ENCODE measurements at places on chromosomes 5 and 9. TPM values are rescaled to one million over a fixed set of nuclear protein-coding genes. Genes with fewer than 3 reads are reported as not detected.
A peak's percentile ranks its signal among the peaks of the same experiment; 100 is the strongest.

GRCh38 chr9:131578021-131578420, 32.7 kb downstream of the PRRT1B start:
- DNase-seq: no peak

Gene IRF1
- total RNA-seq: 26.4 TPM

Gene PTGES
- 0.51 TPM for total RNA-seq

DNA sequence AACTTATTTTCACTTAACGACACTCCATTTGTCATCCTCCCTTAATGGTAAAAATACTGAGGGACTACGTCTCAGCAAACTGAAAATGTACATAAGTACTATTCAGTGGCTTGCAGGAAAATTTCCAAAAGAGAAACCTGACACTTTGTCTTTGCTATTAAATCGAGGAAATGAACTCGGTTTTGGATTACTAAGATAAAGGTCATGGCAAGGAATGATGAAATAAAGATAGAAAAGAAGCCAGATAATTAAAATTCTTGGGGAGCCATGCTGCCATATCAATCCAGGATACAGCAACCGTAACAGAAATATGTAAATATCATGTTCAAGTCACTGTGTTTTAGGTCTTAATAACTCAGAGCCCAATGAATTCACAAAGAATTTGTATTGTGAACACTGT, 647.8 kb downstream of the CDH9 start:
- no peak for DNase-seq

DNA sequence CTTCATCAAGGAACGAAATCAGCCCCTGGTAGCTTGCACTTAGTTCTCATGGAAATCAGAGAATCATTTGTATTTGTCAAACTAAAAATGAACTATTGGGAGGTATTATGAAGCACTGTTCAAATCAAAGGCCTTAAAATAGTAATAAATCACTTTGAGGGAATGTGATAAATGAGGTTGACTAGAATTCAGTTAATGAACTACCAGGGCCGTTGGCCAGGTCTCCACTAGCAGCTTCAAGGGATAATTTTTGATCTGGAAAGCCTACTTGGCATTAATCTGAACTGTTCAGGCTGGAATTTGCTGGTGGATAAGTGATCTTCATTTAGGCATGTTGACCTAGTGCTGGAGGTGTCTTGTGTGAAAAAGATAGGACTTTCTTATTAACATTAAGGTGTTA, 76.4 kb upstream of the GPR151 start:
- DNase-seq: no peak

DNA sequence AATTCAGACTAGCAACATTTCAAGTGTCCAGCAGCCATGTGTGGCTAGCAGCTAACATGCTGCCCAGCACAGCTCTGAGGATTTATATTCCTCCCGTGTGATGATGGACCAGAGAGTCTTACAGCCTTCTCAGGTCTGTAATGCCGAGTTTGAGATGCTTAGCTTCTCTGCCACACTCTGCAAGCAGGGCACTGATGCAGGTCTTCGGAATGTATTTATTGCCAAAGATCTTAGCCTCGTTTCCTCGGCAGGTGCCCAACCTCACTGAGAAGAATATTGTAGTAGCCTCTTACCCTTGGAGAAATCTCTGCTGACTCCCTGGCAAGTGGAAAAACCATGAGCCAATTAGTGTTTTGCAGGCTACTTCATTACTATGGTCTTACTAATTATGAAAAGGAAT, 3.7 kb upstream of the RAI14 start:
- no peak for DNase-seq

Gene SEC16A
- total RNA-seq: 43.8 TPM

DNA sequence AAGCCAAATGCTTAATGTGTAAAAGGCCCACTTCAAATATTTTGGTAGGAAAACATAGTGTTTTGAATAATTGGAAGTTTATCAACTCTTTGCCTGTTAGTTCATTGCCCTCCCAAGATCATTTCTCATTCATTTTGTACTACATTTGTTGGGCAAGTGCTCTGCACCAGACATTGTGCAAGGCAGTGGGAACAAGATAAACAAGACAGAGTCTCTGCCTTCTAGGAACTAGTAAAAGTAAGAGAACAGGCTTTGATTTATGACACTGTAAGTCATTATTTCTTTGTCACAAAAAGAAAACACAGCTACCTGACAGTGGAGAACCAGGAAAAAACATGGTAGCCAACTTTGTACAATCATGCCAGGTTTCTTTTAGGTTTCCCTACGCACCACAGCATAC, 63.7 kb upstream of the PAM start:
- no peak for DNase-seq

- no peak for DNase-seq
Measured at GRCh38 chr5:94779684-94780083, 161.2 kb downstream of the SLF1 start.

GRCh38 chr9:77546376-77546950, 101.7 kb downstream of the GNA14 start:
- DNase-seq: no peak

GRCh38 chr9:134360897-134361296, 34.6 kb downstream of the RXRA start:
- DNase-seq: peak; percentile 45

DNA sequence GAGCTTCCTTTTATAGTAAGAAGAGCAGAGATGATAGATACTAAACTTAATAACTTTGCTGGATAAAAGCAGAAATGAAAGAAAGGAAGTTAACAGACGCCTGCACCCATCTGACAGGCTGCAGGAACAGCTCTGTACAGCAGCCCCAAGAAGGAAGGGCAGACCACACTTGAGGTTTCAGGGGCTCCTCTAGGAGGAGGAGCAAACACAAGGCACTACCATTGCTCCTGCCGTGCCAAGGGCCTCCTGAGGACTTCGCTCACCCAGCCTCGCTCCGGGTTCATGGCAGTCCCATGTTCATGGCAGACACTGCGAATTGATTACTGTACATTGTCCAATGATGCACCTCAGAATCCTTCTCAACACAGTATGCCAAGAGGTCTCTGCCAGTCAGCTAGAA, 85.1 kb downstream of the AMBP start:
- DNase-seq: no peak

- no peak for DNase-seq
Measured at GRCh38 chr9:14508884-14509283, 184.3 kb downstream of the ZDHHC21 start.

GRCh38 chr5:172623313-172623980, 17.6 kb upstream of the NEURL1B start:
- no peak for DNase-seq

GRCh38 chr9:36450110-36450732, 50.2 kb upstream of the RNF38 start:
- peak; percentile 68 for DNase-seq

DNA sequence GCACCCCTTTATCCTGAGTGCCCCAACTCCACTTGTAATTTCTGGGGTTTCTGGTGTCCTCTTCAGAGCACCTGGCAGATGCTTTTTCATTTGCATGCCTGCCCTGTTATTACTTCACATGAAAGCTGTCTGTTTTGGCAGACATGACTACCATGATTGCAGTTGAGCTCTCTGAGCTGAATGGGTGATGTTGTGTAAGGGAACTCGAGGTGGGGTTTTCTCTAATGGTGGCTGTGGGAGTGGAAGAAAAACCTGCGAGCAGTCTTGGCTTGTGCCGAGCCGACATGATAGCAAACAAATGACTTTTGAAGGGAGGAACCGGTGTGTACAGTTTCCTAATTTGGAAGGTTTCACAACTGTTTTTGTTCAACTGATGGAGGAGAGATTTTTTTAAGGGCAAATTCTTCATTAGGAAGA, 196.2 kb downstream of the AOPEP start:
- no peak for DNase-seq

- no peak for DNase-seq
Measured at GRCh38 chr9:94779693-94780290, 53.3 kb downstream of the AOPEP start.

Gene KIF4B
- 0.17 TPM for total RNA-seq

DNA sequence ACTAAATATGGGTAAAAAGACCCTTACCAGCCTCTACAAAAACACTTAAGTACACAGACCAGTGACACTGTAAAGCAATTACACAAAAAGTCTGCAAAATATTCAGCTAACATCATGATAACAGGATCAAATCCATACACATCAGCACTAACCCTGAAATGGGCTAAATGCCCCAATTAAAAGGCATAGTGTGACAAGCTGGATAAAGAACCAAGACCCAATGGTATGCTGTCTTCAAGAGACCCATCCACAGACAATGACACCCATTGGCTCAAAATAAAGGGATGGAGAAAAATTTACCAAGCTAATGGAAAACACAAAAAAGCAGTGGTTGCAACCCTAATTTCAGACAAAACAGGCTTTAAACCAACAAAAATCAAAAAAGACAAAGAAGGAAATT, 221.0 kb upstream of the ISL1 start:
- no peak for DNase-seq

Gene SV2C
- total RNA-seq: not detected

Gene KIAA1958
- total RNA-seq: 2.0 TPM

Gene ZNF608
- total RNA-seq: 15.6 TPM

GRCh38 chr5:14225173-14225834, 82.2 kb downstream of the TRIO start:
- DNase-seq: no peak

DNA sequence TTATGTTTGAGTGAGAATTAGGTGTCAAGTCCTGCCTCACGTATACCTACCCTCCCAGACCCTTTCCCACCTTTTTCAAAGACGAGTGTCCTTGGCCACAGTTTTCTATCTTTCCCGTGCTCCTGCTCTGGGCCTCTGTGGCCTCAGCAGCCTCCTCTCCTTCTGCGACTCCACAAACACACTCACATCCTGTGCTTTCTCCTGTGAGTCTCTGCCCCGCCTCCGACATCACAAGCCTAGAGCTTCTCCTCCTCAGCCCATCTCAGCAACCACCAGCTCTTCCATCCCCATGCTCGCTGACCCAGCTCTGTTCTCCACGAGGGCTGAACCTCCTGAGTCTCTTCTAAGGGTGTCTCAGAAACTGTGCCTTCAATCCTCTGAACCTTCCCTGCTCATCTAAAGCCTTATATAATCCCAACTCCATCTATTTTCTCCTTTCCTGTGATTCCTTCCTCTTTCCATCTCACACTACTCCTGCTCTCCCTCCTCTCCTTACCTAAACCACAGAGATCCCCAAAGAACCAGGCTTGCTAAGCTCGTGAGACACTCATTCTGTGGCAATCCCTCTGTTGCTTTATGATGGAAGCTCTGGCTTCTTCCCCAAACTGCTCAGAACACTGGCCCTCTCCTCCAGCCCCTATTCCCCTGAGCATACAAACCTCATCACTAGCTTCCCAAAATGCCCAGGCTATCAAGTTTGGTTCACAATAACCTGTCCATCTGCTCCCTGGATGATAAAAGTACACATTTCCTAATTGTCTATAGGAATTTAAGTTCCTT, 55.2 kb downstream of the RASEF start:
- no peak for DNase-seq

Gene SAXO1
- not detected for total RNA-seq

GRCh38 chr5:113337515-113338415, 97.0 kb downstream of the TSSK1B start:
- DNase-seq: no peak

Gene ABO
- under 0.01 TPM for total RNA-seq

DNA sequence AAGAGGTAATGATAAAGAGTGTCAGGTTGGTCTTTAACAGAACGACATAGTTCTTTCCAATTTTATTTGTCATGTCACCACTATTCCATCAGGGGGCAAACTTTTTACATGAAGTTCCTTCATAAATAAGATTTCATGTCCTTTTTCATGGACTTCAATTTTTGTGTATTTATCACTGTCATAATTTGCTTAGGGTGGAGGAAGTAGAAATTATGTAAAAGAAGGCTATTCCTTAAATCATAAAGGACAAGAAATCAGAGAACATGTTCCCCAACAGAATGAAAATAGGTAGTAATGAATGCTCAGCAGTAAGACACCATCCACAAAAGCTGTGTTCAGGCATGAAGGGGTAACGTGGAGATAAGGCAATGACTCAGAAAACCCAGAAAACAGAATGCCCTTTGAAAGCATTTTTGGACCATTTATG, 72.7 kb downstream of the ZFAND5 start:
- DNase-seq: peak; percentile 68

GRCh38 chr5:1514027-1514818, 9.5 kb downstream of the LPCAT1 start:
- DNase-seq: no peak

- DNase-seq: peak; percentile 44
Measured at GRCh38 chr5:93360436-93361088, 220.5 kb downstream of the NR2F1-AS1 start.

Gene F2RL1
- 30.0 TPM for total RNA-seq

GRCh38 chr9:5111696-5112095, 73.7 kb downstream of the INSL6 start:
- no peak for DNase-seq

DNA sequence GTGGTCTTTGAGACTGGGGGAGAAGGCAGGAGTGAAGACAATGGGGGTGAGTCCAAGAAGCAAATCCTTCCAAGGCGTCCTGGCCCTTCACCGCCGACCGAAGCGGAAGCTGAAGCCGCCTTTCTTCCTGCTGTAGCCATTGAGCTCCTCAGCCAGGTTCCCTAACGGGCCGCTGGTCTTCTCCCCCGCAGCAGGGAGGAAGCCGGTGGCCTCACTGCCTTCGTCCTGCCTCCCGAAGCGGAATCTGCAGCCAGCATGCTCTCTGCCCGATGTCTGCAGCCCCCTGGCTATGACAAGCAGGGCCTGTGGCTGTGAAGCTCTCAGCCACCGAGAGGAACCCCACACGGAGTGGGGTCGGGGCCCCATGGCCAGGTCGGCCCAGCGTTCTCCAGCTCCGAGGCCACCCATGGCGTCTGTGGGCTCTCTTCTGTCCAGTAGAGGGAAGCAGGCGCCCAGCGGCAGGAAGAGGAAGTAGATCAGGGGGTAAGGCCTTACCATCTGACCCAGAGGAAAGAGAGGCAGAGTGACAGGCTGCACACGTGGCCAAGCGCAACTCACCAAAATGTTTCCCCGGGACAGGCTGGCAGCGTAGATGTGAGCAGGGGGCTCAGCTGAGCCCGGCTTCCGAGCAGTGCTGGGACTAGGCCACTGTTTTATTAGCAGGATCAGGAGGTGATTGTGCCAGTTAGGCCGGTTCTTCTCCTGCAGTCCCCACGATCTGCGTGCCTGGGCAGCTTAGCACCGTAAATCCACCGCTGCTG, 3.1 kb downstream of the QRFP start:
- DNase-seq: peak; percentile 63

Gene NMUR2
- not detected for total RNA-seq

GRCh38 chr5:179342577-179342976, 2.7 kb downstream of the ADAMTS2 start:
- DNase-seq: no peak

GRCh38 chr9:130140706-130141105, 31.5 kb upstream of the NCS1 start:
- no peak for DNase-seq

DNA sequence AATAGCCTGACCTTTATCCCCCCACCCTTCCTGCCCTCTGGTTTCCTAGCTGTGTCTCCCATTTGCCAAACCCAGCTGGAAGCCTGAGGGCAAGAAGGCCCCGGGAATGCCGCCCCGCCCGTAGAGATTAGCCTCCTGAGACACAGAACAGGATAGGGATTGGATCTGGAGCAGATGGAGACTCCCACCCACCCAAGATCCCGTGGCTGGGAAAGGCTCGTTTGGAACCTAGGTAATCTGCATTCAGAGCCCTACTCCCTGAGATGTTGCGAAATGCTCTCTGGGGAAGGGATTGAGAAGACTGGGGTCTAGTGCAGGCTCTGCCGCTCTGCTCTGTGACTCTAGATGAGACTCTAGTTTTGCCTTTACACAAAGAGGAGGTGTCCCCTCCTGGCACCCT, 10.9 kb downstream of the AQP3 start:
- DNase-seq: no peak

Gene GPR151
- not detected for total RNA-seq

Measured in dermis blood vessel endothelial cell (primary cell).